ENCODE measurements at places on chromosomes 16 and 17.
A peak's percentile ranks its signal among the peaks of the same experiment; 100 is the strongest.

DNA sequence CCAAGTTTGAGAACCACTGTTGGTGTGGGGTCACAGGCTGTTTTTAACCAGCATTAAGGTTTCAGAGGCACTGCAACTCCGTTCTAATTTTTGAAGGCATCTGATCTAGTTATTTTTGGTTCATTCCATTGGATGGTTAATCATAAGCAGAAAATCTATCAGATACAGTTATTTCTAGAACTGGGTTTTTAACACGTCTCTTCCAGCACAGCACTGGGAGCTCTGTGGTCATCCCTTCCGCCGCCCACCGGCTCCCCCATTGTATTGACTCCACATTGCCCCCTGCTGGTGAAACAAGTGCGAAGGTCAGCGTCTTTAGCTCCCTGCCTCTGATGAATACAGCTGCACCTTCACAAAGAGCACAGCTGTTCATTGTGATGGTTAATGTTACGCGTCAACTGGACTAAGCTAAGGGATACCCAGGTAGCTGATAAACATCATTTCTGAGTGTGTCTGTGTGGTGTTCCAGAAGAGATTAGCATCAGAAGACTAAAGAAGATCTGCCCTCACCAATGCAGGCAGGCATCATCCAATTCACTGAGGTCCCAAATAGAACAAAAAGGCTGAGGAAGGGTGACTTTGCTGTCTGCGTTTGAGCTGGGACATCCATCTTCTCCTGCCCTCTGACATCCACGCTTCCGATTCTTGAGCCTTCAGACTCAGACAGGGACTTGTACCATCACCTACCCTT, 8.5 kb downstream of the CCL18 start:
- peak; percentile 86 for DNase-seq

DNA sequence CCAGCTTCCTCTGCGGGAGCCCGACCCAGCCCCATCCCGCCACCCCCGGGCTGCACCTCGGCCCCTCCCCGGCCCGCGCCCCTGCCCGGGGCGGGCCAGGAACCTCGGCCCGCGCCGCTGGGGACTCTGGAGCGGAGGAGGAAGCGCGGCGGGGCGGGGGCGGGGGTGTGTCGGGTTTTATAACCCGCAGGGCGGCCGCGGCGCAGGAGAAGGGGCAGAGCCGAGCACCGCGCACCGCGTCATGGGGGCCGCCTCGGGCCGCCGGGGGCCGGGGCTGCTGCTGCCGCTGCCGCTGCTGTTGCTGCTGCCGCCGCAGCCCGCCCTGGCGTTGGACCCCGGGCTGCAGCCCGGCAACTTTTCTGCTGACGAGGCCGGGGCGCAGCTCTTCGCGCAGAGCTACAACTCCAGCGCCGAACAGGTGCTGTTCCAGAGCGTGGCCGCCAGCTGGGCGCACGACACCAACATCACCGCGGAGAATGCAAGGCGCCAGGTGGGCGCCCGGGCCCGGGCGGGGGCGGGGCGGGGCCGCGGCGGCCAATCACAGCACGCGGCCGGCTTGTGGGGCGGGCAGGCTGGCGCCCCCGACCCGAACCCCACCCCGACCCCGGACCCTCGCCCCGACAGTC, at the start of gene ACE:
Gene ACE, plus strand, starts transcription at position 208 of the 626 bp plus-strand sequence. Its CDS starts 34 bp downstream, at position 242.
- DNase-seq: peak; percentile 60

- DNase-seq: no peak
Observed at GRCh38 chr16:68790130-68790761, 53.1 kb upstream of the TANGO6 start.

DNA sequence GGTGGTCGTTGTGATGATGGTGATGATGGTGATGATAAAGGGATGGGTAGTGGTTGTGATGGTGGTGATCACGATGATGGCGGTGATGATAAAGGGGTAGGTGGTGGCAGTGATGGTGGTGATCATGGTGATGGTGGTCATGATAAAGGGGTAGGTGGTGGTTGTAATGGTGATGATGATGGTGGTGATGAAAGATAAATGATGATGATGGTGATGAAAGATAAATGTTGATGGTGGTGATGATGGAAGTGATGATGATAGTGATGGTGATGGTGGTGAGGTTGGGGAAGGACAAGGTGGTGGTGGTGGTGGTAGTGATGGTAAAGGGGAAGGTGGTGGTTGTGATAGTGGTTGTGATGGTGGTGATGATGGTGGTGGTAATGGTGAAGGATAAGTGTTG, 13.9 kb downstream of the CDH5 start:
- no peak for DNase-seq

- DNase-seq: no peak
Observed at GRCh38 chr16:57386381-57386951, 14.2 kb downstream of the CX3CL1 start.

- DNase-seq: no peak
Observed at GRCh38 chr16:56672761-56673536, 3.3 kb downstream of the MT1H start.

GRCh38 chr17:35076874-35077273, 13.4 kb upstream of the RFFL start:
- no peak for DNase-seq

- DNase-seq: no peak
Observed at GRCh38 chr16:3183445-3184139, 4.4 kb upstream of the OR1F1 start.

DNA sequence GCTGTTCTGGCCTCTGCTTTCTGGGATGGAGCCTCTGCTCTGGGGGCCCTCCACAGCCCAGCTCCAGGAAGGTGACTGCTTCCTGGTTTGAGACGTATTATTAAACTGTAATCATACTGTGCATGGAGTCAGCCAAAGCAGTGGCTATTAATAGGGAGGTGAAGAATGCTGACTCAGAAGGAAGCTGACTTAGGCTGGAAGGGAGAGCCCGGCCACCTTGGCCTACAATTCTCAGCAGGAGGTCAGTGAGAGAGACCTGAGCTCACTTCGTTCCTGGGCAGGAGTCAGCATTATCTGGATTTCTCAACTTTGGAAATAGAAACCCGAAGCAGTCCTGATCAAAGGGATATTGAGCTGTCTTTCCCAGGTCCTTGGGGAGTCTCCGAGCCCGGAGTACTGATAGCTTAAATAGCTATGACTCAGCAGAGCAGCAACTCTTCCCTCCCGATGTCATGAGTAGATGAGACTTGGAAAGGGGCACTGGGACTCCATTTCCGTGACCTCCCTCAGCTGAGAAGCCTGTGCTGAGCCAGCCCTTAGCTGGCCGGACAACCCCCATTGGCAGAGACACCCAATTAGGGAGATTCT, 91.8 kb downstream of the YPEL2 start:
- no peak for DNase-seq

DNA sequence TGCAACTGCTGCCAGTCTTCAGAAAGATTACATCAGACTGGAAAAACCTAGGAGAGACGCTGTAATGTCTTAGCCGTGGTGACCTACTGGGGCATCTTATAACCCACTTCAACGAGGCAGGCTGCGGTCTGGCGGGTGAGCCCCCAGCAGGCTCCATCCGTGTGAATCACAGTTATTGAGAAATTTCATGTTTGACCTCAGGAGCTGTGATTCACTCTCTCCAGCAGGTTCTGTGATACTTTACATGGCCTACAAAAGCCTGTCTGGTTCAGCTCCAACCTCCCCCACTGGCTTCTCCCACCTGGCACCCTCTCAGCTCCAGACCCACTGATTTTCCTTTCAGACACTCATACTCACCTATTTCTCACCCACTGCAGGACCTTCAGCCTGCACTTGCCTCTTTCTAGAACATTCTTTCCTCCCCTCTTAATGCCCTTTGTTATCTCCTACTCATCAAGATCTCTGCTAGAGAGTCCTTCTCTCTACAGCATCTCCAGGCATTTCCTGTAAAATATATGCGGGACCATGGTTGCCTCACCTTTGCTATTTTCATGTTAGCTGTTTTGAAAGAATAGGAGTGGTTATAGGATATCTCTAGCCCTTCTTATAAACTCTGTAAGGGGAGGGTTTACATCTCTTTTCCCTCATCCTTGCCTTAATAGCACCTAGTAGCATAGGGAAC, 227.9 kb downstream of the MAF start:
- DNase-seq: peak; percentile 56

DNA sequence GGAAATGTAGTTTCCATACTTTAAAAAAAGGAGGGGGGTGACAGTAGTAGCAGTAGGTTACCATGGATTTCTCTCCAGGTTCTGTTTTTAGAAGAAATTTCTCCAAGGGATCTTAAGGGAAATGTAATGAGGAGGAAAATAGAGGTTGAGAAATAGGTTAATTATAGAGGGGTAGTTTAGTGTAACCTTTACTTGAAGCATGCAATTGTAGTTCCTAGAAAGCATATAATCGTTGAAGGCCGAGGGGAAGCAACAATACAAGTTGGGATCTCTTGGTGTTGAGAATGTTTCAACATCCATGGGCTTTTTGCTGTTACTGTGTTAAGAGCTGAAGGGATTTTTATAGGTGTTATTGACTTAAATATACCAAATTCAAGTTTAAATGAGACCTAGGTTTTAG, 25.1 kb downstream of the TNRC6A start:
- DNase-seq: no peak

- DNase-seq: no peak
Observed at GRCh38 chr16:70803319-70803718, 2.4 kb upstream of the VAC14 start.

DNA sequence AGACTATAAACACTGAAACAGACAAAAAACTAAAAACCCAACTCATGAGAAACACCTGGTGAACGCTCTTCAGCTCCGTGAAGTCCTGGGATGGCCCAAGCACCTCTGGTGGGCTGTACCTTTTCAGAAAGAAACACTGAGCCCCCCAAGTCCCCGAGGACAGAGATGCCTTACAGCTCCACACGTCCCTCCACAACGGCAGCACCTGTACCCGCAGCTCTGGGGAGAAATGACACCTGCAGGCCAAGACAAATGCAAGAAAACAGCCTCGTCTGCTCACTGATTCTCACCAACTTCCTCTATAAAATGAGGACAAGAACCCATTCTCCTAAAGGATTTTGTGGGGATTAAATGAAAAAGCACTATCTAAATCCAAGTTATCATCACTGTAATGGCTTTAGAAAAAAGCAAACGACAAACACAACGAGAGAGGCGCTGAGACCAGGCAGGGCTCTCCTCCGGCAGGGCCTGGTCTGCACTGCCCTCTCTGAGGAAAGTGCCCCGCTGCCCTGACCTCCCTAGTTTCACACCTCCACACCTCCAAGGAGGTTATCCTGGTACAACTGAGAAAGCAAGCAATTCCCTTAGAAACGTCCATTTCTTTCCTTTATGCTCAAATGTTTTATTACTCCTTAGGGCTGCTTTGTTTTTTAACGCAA, 114.9 kb downstream of the ZNF778 start:
- no peak for DNase-seq

DNA sequence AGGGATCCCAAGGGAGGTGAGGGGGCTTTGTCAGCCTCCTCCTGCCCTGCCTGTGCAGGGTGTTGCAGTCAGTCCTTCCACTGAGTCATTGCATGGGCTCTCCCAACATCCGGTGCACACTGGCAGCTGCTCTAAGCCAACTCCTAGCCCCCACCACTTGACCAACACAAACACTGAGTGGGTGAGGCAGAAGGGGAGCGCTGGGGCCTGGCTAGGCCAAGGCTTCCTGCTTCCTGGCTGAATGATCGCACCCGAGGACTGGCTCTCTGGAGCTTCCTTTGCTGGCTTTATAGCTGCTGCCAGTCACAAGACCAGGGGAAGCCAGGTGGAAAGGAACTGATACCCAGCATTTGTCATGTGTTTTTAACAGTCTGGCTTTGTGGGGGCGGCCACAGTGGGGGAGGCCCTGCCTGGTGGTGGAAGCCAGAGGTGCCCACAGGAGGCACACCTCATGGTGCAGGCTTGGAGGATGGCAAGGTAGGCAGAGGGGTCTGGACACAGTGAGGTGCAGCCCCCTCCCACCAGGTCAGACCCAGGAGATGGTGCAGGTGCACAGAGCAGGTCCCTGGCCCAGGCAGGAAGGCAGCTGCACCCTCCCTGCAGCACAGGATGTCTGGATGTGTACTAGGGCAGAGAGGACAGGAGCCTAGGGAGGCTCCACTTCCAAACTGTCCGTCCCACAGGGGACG, 6.8 kb downstream of the MPG start:
- peak; percentile 75 for DNase-seq

GRCh38 chr16:23528644-23529310, 18.5 kb upstream of the GGA2 start:
- no peak for DNase-seq

GRCh38 chr16:84825896-84826557, 6.2 kb downstream of the CRISPLD2 start:
- no peak for DNase-seq

DNA sequence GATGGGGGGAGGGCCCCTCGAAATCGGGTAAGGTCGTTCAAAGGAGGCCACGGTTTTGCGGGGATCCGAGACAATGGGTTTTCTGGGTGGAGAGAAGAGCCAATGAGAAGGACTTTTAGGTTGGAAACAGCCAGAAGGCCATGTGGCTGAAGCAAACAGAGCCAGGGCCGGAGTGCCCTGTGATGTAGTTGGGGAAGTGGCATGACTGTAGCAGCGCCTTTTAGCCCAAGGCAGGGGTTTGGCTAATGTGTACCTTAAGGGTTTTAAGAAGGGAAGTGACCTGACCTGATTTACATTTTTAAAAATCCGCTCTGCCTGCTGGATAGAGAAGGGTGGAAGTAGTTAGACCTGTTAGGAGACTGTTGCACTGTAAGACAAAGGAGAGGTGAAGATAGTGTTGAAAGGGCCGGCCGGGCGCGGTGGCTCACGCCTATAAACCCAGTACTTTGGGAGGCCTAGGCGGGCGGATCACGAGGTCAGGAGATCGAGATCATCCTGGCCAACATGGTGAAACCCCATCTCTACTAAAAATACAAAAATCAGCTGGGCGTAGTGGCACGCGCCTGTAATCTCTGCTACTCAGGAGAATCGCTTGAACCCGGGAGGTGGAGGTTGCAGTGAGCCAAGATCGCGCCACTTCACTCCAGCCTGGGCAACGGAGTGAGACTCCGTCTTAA, 1.0 kb downstream of the LYRM1 start:
- peak; percentile 33 for DNase-seq

DNA sequence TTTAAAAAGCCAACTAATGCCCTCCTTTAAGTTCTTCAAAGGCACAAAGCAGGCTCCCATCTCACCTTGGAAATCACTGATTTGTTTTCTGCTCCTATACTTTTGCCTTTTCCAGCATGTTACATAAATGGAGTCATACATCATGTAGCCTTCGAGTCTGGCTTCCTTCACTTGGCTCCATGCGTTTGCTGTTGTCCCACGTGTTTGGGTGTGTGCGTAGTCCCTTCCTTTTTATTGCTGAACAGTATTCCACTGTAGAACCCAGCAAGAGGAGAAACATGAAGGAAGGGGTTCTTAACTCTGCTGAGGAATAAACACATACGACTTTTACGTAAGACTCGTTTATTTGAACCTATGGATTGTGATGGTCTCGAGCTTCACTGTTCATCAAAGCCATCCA, 82.0 kb downstream of the GPRC5B start:
- DNase-seq: no peak

- no peak for DNase-seq
Observed at GRCh38 chr17:4507361-4508111, 8.9 kb downstream of the SPNS2 start.

DNA sequence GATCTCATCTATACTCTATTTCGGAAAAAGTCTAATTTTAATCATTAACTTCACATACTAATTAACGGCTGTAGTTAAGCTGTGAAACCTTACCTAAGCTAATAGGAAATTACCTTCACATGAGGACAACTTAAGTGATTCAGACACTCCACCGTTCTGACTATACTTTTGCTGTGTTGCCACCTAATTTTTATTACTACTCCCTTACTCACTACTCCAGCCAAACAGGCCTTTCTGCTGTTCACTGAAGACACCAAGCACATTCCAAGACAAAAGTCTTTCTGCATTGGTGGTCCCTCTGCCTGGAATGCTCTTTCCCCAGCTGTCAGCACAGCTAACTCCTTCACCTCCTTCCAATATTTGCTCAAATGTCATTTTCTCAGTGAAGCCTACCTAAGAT, 1.3 kb downstream of the CMTR2 start:
- no peak for DNase-seq
